ENCODE measurements at places on chromosomes 3 and 15.

DNA sequence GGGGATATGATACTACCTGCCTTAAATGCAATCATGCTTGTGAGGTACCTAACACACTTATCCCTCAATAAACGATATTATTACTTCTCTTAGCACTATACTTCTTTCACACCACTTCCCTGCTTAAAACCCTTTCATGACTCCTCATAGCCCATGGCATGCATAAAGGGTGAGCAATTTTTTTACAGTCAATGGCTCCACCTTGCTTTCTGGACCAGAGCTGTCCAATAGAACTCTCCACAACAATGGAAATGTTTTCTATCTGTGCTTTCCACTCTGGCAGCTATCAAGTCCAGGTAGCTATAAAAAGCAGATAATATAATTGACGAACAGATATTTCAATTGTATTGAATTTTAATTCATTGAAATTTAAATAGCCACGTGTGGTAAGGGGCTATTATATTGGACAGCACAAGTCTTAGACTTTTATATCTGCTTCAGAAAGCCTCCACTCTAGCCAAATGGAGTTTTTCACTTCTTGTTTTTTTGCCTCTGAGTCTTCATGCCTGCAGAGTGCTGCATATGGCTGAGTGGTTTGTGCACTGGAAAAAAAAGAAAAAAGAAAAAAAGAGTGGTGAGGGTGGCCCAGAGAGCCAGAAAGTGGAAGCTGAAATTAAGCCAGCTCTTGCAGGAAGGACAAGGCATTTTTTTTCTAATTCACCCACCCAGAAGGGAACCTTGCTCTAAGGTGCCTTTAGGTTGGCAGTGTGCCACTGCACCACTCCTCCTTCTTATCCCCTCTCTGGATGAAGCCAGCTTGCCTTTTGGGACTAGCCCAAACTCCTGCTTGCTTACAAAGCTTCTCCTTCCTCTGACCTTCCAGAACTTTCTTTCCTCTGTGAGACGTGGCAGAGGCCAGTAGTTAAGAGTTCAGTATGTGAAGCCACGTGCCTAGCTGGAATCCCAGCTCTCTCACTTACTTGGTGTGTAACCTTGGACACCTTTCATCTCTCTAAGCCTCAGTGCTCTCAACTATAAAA is 239.0 kb upstream of the LRTM1 start:
- DNase-seq = no peak

DNA sequence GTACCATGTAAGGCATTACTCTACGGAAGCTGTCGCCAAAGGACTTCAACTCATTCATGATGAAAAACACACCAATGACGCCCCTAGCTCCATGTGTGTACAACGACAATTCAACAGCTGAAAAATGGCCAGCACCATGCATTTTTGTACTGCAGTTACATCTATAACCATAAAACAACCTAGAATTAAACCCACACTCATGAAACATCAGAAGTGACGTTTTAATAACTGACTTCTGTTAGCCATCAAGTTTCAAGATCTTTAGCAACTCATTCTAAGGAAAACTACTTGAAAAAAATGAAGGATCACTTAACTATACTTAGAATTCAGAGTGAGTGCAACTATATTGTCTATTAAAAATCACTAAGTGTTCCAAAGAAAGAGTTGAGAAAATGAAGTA is 84.9 kb downstream of the RFTN1 start:
- DNase-seq = no peak

- no peak for DNase-seq
These were observed 54.3 kb upstream of the CBLB start for GRCh38 chr3:105923140-105923539.

DNA sequence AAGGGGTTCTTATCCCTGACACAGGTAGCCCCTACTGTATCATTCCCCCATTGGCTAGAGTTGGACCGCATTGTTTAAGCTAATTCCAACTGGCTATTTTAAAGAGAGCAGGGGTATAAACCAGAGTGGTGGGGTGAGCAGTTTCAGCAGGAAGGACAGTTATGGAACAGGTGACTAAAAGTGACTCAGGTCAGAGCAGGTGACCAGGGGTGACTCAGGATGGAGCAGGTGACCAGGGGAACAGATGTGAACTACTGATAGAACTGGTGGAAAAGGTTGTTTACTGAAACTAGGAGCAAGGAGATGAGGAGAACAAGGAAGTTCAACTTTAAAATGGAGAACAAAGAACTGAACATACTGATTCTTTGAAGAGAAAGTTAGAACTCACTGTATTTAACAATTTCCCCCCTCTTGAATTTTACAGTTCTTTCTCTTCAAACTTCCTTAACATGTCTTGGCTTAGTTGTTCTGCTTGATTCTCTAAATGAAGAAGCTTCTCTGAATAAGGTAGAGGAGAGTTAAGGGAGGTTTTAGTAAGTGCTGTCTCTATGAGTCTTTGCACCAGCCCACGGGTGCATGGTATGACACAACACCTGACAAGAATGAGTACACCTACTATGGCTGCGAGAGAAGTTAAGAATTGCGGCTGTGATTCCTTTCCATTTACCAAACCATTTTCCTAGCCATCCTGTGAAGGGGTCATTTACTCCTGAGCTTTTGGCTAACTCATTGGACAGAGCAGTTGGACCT is 83.4 kb upstream of the WNT7A start:
- DNase-seq = no peak

DNA sequence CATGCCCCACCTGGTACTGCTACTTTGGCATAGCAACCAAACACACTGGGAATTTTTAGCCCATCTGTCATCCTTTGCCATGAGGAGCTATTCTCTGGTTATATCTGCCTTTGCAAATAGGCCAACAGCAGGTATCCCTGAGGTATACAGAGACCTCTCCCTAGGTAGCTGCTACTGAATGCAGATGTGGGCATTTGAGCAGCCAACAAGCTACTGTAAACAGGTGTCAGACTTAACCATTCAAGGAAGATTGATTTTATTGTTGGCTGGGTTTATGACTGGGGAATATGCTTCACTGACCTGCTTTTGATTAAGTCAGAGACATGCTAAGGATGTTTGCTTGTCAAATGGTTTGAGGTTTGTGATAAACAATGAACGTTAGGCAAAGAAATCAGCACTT is 183.2 kb downstream of the OXSM start:
- DNase-seq = no peak

DNA sequence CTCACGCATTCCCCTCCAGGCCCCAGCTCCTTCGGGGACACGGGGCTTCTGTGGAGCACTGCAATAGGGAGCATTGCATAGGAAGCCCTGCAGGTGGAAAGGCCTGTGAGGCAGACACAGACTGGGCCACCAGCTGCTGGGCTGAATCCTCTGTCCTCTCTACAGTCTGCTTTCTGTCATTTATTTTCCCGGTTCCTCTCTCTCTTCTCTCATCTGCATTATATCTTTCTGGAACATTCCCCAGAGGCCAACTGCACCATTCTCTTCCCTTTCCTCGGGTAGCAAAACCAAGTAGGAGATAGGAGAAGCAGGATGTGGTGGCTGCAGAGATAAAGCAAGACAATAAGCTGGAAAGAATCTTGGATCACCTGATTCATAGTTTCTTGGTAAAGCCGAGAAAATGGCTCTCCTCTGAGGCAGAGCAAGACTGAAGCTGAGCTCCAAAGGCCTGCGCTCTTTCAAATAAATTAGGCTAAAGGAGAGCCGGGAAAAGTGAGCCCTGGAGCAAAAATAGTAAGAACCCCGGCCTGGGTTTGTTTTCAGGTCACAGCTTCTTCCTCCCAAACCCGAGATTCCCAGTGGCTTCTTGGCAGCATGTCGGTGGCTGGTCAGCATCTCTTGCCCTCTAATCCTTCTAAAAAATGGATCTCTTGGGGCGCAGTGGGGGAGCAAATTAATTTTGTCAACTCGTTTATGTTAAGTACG is 5.3 kb downstream of the TM4SF4 start:
- no peak for DNase-seq

- peak; percentile 43 for DNase-seq
These were observed 117.1 kb upstream of the GOLIM4 start for GRCh38 chr3:168212664-168213285.

DNA sequence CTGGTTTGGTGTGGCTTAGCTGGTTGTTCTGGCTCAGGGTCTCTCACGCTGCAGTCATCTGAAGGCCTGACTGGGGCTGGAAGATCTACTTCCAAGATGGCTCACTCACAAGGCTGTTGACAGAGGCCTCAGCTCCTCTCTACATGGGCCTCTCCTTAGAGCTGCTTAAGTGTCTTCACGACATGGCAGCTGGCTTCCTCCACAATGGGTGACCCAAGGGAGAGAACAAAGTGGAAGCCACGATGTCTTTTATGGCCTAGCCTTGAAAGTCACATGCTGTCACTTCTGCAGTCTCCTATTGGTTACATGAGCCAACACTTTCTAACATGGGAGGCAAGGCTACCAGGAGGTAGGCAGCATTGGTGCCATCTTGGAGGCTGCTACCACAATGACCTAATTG is 13.4 kb upstream of the PDE8A start:
- DNase-seq = no peak

DNA sequence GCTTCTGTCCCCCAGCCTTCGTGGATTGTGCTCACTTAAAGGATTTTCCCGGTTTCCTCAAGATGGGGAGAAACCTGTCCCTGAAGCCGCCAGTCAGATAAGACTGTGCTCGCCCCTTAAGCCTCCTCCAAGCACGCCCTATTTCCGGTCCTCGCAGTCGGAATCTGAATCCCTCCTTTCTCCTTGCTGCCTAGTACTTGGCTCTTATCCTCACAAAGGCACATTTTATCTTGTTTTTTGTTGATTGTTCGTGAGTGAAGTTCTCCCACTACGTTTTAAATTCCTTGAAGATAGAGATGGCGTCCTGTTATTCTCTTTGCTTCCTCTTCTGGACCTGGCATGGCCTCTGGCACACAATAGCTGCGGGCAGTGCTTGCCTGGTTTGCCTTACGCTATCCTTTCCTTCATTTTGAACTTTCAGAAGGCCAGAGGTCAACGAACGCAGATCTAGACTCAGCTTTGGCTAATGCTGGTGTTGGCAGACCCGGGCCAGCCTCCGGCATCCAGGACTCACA is 1.7 kb downstream of the CLDN11 start:
- no peak for DNase-seq

DNA sequence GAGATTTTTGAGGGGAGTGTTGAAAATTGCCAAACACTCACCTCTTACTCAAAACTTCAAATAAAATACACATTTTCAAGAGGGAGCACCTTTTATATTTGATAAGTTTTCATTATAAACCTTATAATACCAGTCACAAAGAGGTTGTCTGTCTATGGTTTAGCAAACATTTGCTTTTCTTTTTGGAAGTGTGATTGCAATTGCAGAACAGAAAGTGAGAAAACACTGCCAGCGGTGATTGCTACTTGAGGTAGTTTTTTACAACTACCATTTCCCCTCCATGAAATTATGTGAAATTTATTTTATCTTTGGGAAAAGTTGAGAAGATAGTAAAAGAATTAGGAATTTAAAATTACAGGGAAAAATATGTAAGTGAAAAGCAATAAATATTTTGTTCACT is 20.1 kb downstream of the DIPK2A start:
- no peak for DNase-seq

GRCh38 chr3:107429320-107430181 is 52.3 kb downstream of the CCDC54 start:
- peak; percentile 88 for DNase-seq

GRCh38 chr3:99674086-99674789 is 35.8 kb downstream of the COL8A1 start:
- no peak for DNase-seq

GRCh38 chr3:154734468-154734867 is 304.5 kb upstream of the GPR149 start:
- no peak for DNase-seq

- DNase-seq = no peak
These were observed 7.3 kb downstream of the RPSA start for GRCh38 chr3:39413691-39414420.
